ENCODE measurements at places on chromosomes 1 and 21. TPM values are rescaled to one million over a fixed set of nuclear protein-coding genes. Genes with fewer than 3 reads are reported as not detected.

GRCh38 chr1:17611991-17612390, 72.5 kb downstream of the ARHGEF10L start:
- H3K27ac ChIP-seq = no peak overlapping the region
- H3K4me1 ChIP-seq = peaks cover 9% of the 10 kb centered on the region
- DNase-seq = peak; percentile 93
- H3K36me3 ChIP-seq = no peaks in the 10 kb centered on the region

DNA sequence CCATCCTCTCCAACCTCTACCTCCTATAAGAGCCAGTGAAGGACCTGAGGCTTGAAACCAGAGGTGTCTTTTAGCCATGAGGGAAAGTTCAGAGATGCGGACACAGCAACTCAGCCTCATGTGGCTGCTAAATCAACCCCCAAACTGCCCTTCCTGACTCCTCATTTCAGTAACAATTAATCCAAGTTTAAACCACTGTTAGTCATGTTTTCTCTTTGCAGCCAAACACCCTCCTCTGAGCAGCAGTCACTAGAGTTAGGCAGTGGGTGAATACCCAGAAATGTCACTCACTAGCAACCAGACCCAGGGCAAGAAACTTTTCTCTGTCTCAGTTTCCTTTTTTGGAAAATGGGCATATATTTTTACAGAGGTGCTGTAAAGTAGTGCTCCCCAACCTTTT, 71.2 kb downstream of the KCNJ15 start:
- H3K27ac ChIP-seq = peak overlapping the region; percentile 69
- H3K4me3 ChIP-seq = no peak overlapping the region
- DNase-seq = peak; percentile 81
- peaks cover 49% of the 10 kb centered on the region for H3K4me1 ChIP-seq
- H3K27me3 ChIP-seq = no peaks in the 10 kb centered on the region
- no peaks in the 10 kb centered on the region for H3K36me3 ChIP-seq

- H3K27me3 ChIP-seq = no peaks in the 10 kb centered on the region
- H3K4me3 ChIP-seq = no peak overlapping the region
- DNase-seq = no peak
- H3K4me1 ChIP-seq = no peaks in the 10 kb centered on the region
- H3K27ac ChIP-seq = no peak overlapping the region
Observed at GRCh38 chr1:88463401-88463985, 220.6 kb upstream of the PKN2 start.

GRCh38 chr1:235910357-235911299, 43.9 kb upstream of the LYST start:
- DNase-seq = peak; percentile 90
- peaks cover 46% of the 10 kb centered on the region for H3K4me1 ChIP-seq
- H3K36me3 ChIP-seq = no peaks in the 10 kb centered on the region
- H3K27me3 ChIP-seq = no peaks in the 10 kb centered on the region
- no peak overlapping the region for H3K4me3 ChIP-seq

- no peaks in the 10 kb centered on the region for H3K36me3 ChIP-seq
- no peak for DNase-seq
- H3K4me1 ChIP-seq = peaks cover 24% of the 10 kb centered on the region
- H3K4me3 ChIP-seq = no peak overlapping the region
Observed at GRCh38 chr1:219120624-219121544, 52.8 kb upstream of the LYPLAL1 start.

DNA sequence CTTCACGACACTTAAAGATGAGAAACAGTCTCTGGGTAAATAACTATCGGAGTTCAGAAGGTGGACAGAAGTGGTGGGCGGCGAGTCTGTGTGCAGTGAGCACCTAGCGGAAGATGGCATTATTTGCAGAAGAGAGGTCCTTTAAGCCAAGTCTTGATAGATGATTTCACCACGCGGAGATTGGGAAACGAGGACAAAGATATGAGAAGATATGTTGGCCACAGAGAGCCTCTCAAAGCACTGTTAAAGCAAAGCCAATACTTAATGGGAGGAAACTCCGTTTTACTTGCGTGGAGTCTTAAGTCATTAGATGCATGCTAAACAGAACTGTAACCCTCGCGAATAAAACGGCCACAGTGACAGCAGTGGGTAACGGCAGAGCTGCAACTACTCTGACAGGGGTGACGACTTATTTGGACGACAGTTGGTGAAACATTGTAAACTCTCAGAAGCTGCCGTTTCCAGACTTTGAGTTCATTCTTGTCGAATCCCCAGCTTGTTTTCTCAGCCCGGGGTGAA, 577 bp upstream of the CEP350 start:
- no peaks in the 10 kb centered on the region for H3K27me3 ChIP-seq
- H3K27ac ChIP-seq = peak overlapping the region; percentile 89
- H3K36me3 ChIP-seq = no peaks in the 10 kb centered on the region
- peak overlapping the region; percentile 86 for H3K4me3 ChIP-seq
- peaks cover 17% of the 10 kb centered on the region for H3K4me1 ChIP-seq

DNA sequence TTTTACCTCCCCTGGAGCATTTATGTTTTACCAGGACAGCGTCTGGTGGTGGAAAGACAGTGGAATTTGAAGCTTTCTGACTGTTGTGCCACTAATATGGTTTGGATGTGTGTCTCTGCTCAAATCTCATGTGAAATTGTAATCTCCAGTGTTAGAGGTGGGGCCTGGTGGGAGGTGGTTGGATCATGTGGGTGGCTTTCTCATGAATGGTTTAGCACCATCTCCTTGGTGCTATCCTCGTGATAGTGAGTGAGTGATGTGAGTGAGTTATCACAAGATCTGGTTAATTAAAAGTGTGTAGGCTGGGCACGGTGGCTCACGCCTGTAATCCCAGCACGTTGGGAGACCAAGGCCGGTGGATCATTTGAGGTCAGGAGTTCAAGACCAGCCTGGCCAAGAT, 23.7 kb downstream of the PHLDA3 start:
- H3K27ac ChIP-seq = no peak overlapping the region
- DNase-seq = no peak
- H3K27me3 ChIP-seq = no peaks in the 10 kb centered on the region
- H3K4me3 ChIP-seq = no peak overlapping the region
- no peaks in the 10 kb centered on the region for H3K36me3 ChIP-seq

- no peaks in the 10 kb centered on the region for H3K36me3 ChIP-seq
- peaks cover 9% of the 10 kb centered on the region for H3K4me1 ChIP-seq
- H3K27me3 ChIP-seq = peaks cover 24% of the 10 kb centered on the region
Observed at GRCh38 chr1:30715216-30715615, 8.2 kb downstream of the MATN1 start.

GRCh38 chr1:213127074-213127473, 76.0 kb downstream of the RPS6KC1 start:
- H3K27me3 ChIP-seq = no peaks in the 10 kb centered on the region
- H3K4me3 ChIP-seq = no peak overlapping the region
- peak overlapping the region; percentile 40 for H3K27ac ChIP-seq
- no peaks in the 10 kb centered on the region for H3K36me3 ChIP-seq
- DNase-seq = no peak
- H3K4me1 ChIP-seq = peaks cover 35% of the 10 kb centered on the region

DNA sequence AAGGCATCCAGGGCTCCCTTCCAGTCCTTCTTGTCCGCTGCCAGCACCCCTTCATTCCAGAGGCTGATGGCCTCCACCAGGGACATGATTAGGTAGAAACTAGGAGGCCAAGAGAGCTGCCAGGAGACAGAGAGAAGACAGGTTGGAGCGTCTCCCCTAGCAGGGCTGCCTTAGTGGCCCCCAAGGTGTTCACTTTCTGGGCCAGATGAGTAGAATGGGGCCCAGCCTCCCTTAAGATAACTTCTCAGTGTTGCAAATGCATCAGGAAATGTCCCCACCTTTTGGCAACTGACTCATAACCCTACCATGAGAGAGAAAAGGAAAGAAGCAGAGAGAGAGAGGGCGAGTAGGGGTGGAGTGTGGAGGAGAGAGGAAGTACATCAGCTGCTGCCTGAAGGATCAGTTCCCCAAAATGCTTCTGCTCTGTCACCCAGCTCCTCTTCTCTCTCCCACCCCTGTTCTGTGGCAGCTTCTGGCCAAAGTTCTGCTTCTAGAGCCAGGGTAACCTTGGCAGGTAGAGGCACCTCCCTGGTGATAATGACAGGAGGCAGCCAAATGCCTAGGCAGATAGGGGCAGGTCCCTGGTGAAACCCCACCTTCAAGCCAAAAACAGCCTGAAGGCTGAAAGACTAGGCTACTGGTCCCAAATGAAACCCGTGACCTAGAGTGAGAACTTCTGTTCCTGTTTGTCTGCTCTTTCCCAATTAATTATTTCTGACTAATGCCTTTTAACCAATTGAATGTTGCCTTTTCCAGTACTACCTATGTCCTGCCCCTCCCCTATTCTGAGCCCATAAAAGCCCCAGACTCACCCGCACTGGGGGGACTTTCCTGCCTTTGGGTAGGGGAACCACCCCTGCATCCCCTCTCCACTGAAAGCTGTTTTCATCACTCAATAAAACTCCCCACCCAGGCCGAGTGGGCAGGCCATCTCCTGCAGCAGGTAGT, at the start of gene NCF2:
Gene NCF2, minus strand, starts transcription at position 216 of the 948 bp plus-strand sequence. Its CDS starts 130 bp downstream, at position 86.
- no peak within 1 kb of the TSS for H3K4me3 ChIP-seq
- H3K27me3 ChIP-seq = no peaks in the 10 kb centered on the region
- H3K27ac ChIP-seq = no peak within 1 kb of the TSS
- H3K4me1 ChIP-seq = no peaks in the 10 kb centered on the region
- no peak for DNase-seq
- H3K36me3 ChIP-seq = no peaks in the 10 kb centered on the region

- no peak overlapping the region for H3K4me3 ChIP-seq
- H3K4me1 ChIP-seq = peaks cover 8% of the 10 kb centered on the region
- H3K27ac ChIP-seq = no peak overlapping the region
- DNase-seq = no peak
- H3K27me3 ChIP-seq = no peaks in the 10 kb centered on the region
- H3K36me3 ChIP-seq = no peaks in the 10 kb centered on the region
Observed at GRCh38 chr21:25791319-25791718, 56.5 kb downstream of the GABPA start.

GRCh38 chr1:57963581-57963980, 539.7 kb upstream of the DAB1 start:
- no peak for DNase-seq
- no peaks in the 10 kb centered on the region for H3K4me1 ChIP-seq
- no peaks in the 10 kb centered on the region for H3K36me3 ChIP-seq
- H3K27me3 ChIP-seq = no peaks in the 10 kb centered on the region
- no peak overlapping the region for H3K4me3 ChIP-seq

DNA sequence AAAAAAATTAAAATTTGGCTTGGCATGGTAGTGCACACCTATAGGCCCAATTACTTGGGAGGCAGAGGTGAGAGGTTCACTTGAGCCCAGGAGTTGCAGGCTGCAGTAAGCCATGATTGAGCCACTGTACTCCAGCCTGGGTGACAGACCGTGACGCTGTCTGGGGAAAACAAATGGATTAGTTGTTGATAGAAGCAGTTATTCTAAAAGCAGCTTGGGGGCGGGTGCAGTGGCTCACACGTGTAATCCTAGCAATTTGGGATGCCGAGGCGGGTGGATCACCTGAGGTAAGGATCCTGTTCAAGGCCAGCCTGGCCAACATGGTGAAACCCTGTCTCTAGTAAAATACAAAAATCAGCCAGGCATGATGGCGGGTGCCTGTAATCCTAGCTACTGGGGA, 40.3 kb downstream of the KIF1B start:
- H3K27ac ChIP-seq = no peak overlapping the region
- H3K27me3 ChIP-seq = no peaks in the 10 kb centered on the region
- no peaks in the 10 kb centered on the region for H3K36me3 ChIP-seq
- no peak for DNase-seq
- H3K4me3 ChIP-seq = no peak overlapping the region

GRCh38 chr1:221800831-221801230, 58.9 kb upstream of the DUSP10 start:
- H3K36me3 ChIP-seq = no peaks in the 10 kb centered on the region
- peaks cover 8% of the 10 kb centered on the region for H3K4me1 ChIP-seq
- no peak overlapping the region for H3K4me3 ChIP-seq
- H3K27ac ChIP-seq = no peak overlapping the region
- no peaks in the 10 kb centered on the region for H3K27me3 ChIP-seq
- no peak for DNase-seq

DNA sequence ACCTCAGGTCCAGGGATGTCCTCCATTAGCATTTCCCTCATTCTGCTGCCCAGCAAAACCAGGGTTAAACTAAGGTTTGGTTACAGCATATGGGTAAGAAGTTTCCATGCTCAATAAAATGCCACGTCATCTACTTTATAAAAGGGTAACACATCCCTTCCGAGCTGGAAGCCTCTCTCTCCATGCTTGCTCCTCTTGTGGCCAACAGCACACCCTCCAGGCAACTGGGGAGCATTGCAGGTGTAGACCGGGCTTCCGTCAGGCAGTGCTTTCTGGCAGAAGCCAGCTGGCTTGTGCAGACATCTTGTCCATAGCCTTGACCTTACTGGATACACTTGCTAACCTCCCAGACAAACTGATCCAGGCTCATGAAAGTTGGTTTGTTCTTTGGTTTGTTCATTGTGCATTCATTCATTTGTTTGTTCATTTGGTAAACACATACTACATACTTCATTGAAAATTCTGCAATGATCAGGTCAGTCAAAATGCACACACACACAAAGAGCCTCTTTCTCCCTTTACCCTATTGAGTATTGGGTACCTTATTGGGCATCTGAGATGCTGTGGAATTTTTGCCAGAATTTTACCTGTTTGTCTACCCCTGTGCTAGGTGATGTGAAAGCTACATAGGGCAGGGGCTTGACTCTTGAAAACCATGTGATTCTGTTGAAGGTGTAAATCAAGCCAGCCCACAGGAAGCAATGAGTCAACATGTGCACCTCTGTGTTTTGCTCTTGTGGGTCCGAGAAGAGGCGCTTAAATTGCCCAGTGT, 422.8 kb downstream of the CAMTA1 start:
- no peak overlapping the region for H3K27ac ChIP-seq
- H3K4me1 ChIP-seq = no peaks in the 10 kb centered on the region
- H3K36me3 ChIP-seq = no peaks in the 10 kb centered on the region
- no peak overlapping the region for H3K4me3 ChIP-seq
- peak; percentile 86 for DNase-seq

- no peak overlapping the region for H3K27ac ChIP-seq
- no peaks in the 10 kb centered on the region for H3K36me3 ChIP-seq
- no peaks in the 10 kb centered on the region for H3K4me1 ChIP-seq
- no peaks in the 10 kb centered on the region for H3K27me3 ChIP-seq
Observed at GRCh38 chr1:210525716-210526454, 197.2 kb downstream of the HHAT start.

RNU1-1 gene
- under 0.01 TPM for total RNA-seq

ANKRD34A gene
- total RNA-seq = 0.59 TPM

TMEM59 gene
- total RNA-seq = 365 TPM

GFI1 gene
- total RNA-seq = under 0.01 TPM

SPRR2B gene
- total RNA-seq = not detected

HES2 gene
- not detected for total RNA-seq
